Spinal cord (tissue), 10 donors: ENCODE measurements at places on chromosomes 12 and 14. TPM values are rescaled to one million over a fixed set of nuclear protein-coding genes. Genes with fewer than 3 reads are reported as not detected.

The TAS2R30 gene
- total RNA-seq, result 5.7 TPM

The GARIN6 gene
- total RNA-seq, result not detected

The WNT5B gene
- 10.3 TPM for total RNA-seq

The NELL2 gene
- total RNA-seq, result 105 TPM

The PLEKHD1 gene
- total RNA-seq, result 0.66 TPM

The B3GNT4 gene
- 6.0 TPM for total RNA-seq

The KLRC3 gene
- 6.7 TPM for total RNA-seq
